ENCODE measurements at places on chromosomes 16 and 17. TPM values are rescaled to one million over a fixed set of nuclear protein-coding genes. Genes with fewer than 3 reads are reported as not detected.

- DNase-seq, result no peak
Observed at GRCh38 chr17:49931416-49932137, 37.4 kb upstream of the DLX4 start.

DNA sequence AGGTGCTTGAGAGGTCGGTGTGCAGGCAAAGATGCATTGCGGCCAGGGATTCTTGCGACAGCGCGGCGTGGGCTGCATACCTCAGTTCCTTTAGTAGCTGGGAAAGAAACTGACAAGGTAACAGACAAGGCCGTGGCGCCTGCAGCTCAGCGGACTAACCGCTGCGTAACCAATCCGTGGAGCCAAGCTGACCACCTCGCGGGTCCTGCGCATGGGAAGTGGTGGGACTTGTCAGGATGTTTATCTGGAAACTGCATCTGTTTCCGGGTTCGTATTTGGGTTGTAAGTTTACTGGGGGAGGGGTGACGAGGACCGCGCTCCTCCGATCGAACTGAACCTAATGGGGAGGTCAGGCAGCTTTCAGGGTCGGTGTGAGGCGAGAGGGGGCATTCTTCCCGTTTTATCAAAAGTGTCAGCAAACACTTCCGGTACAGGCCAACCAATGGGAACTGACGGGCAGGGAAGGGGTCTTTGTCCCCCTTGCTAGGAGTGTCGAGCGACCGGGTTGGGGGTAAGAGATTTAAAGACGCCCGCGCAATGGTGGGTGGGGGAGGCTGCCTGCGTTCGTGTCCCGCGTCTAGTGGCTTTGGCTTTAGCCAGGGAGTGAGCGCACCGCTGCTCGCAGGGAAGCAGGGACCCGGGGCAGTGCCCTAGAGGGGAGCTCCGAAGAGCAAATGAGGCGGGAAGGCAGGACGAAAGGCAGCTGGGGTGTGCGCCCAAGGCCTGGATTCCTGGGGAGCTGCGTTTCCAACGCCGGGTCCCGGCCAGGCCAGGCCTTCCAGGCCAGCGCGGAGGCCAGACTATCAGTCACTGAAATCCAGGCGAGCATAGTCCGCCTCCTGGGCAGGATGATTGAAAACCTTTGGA, 7.0 kb downstream of the IRX6 start:
- DNase-seq, result no peak

GRCh38 chr17:17541640-17542001, 45.4 kb upstream of the RASD1 start:
- DNase-seq, result no peak

DNA sequence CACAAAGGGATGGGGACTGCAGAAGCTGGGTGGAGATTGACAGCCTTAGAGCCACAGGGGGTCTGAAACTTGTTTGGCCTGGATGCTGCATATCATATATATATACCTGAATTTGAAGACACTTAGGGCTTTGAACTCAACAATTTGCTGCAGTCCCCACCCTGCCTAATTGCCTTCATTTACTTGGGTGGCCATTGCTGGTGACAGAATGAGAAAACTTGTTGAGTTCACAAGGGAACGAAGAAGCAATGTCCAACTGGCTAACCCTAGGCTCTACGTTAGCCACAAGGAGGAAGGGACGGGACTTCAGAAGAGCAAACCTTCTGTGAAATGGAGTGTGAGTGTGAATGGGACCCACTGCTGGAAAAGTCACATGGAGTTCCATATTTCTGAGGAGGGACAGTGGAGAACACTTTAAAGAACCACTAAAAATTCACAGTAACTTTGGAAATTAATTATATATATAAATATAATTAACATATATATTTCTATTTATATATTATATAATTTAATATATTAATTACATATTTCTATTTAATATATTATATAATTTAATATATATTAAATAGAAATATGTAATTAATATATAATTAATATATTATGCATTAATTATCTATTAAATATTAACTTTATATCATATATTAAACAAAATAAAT, 215.3 kb upstream of the SOX9 start:
- DNase-seq, result no peak

- DNase-seq, result no peak
Observed at GRCh38 chr16:89349947-89350633, 132.6 kb downstream of the ZNF778 start.

- DNase-seq, result no peak
Observed at GRCh38 chr17:1384905-1385435, 15.1 kb downstream of the YWHAE start.

DNA sequence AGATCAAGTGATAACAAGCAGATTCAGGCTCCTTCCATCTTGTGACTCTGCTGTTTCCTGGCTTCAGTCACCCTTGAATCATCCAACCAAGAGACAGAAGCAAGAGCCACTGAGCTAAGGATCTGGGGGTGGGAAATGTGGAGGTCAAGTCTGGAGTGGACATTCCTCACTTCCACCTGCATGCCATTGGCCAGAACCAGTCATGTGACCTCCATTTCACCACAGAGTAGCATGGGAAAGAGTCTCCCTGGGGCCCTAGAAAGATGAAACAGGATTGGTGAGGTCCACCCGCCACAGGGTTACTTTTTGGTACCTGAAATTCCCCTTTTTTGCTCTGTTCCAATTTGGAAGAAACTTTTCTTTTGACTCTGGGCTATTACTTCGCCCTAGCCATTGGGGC, 1006.0 kb upstream of the EEF2KMT start:
- no peak for DNase-seq

The PRSS22 gene
- polyA plus RNA-seq, result 30.1 TPM

The DHX58 gene
- polyA plus RNA-seq, result 22.9 TPM

The KRTAP2-2 gene
- not detected for polyA plus RNA-seq

The AOC3 gene
- polyA plus RNA-seq, result 55.6 TPM

Measured in lung (tissue), 17 donors.